HuH-7 (cell line): ENCODE measurements at places on chromosomes 3 and 15.
A peak's percentile ranks its signal among the peaks of the same experiment; 100 is the strongest.

GRCh38 chr15:95680728-95681127 lies 649.8 kb upstream of the NR2F2 start:
- no peak for DNase-seq

DNA sequence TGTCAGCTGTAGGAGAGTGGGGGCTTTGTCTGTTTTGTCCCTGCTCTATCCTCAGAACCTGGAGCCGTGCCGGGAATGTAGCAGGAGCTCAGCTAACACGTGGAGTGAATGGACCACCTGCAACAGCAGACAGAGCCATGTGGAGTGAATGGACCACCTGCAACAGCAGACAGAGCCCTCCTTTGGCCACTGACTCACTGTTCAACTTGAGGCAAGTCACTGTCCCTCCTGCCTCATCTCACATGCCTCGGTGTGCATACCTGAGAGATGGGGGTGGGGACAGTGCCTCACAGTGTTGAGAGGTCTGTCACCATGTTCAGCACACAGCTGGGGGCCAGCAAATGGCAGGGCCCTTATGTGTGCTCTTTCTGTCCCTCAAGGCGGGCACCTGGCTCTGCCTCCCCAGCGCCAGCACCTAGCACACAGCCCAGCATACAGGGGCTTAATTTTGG lies 27.9 kb downstream of the FEM1B start:
- DNase-seq: peak; percentile 5

DNA sequence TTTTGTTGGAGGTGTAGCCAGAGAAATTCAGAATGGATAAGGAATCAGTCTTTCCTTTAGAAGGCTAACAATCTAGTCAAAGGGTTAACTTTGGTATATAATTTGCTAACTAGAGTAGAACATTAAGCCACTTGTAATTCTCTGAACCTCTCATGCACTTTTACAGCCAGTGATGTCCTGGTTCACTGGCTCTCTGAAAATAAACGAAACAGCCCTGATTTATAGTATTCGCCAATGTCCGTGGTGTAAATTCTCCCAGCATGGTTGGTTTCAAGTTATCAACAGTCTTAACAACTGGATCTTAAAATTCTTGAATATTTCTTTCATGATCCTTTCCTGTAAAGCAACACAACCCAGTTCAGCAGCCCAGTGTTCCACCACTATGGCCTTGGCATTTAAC lies 500.4 kb upstream of the CDIN1 start:
- DNase-seq: no peak

DNA sequence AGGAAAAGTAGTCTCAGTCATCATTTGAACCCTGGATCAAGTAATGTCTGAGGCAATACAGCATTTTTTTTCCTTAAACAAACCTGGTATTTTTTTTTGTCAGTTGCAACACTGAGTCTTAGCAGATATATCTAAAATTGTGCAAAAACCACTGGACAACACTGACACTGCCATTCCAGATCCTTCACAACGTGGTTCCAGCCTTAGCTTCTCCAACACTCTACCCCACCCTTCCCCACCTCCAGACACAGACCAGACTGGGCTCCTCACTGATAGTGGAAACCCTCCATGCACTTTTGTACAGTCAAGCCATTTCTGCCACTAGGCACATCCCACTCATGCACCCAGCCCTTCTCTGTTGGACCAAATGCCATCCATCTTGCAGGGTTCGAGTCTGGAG lies 199.6 kb upstream of the CTNNB1 start:
- DNase-seq: no peak

GRCh38 chr3:82707035-82707434 lies 945.6 kb upstream of the GBE1 start:
- DNase-seq: no peak

DNA sequence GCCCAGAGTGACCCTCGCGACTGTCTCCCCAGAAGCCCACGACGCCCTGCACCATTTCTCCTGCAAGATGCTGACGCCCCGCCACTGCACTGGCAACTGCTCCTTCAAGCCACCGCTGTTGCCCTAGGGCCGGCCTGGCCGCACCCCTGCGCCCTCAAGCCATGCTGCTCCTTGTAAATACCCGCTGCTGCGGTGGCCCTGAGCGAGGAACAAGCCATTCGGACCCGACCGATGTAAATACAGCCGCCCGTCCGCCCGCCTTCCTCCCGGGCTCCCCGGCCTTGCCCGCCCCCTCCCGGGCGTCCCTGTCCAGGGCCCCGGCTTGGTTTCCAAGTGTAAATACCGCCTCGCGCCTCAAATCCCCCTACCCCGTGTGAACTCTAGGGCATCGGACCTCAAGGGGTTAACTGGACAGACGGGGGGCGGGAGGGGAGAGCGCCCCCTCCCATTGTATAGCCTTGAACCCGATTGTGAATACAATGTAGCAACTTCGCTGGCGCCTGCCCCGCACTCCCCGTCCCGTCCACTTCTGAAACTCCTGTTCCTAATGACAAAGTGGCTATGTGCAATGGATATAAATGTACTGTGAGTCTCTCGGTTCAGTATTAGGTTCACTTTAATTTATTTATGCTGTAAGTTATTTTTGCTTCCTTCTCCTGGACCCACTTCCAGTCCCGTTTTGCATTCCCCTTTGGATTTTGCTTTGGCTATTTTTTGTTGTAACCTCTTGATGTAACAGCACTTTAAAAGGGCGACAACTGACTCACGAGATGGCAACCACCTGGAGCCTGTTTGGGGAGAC lies 5.9 kb downstream of the RNU6-1 start:
- DNase-seq: peak; percentile 97

DNA sequence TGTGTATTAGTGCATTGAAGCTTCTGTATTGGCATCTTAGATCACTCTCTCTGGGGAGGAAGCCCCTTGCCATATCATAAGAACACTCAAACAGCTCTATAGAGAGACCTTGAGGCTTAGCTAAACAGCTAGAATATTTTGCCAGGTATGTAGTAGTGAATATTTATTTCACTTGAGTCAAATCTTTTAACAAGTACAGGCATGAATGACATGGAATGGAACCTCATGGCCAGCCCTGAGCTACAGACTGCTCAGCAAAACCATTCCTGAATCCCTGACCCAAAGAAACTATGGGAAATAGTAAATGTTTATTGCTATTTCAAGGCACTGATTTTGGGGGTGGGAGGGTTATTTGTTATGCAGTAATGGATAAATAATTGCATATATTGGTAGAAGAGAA lies 604.8 kb downstream of the MECOM start:
- DNase-seq: no peak

DNA sequence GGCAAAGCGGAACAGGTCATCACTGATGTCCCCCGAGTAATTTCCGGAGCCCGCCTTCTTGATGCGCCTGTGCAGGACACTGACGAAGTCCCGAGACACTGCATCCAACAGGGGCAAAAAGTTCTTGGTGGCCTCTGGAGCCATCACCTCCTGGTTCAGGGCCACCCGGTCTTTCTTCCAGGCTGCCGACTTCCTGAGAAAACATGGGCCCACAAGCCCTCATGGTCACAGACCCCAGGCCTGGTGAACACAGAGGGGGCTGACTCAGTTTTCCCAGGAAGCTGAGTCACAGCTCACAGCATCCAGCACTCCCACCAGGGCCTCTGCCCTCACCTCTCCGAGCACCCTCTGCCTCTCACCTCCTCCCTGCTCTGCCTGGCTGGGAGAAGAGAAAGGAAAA lies 22.4 kb downstream of the CYP11A1 start:
- no peak for DNase-seq

DNA sequence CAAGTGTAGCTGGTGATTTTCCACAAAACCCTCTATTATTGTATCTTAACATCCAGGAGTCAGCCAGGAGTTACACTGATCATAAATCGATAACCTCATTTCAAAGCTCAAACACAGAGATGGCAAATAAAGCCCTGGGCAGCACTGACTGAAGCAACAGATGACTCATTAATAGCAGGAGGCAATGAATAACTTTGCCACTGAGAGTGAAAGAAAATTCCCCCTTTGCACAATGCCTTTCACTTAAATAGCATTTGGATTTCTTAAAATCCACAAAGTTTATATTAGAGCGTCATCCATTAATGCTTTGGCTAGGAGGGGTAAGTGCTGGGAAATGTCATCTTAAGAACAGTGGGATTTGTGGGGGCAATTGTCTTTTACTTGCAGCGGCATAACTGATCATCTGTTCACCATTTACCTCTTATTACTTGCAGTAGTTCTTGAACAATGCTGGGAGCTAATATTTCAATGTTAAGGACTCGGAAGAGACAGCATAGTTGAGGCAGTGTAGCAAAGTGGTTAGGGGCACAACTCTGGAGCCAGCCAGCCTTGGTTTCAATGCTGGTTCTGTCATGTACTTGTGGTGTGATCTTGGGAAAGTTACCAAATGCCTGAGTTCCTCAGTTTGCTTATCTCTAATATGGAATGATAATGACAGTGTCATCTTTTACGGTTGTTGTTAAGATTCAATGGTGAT lies 630.4 kb upstream of the TBL1XR1 start:
- DNase-seq: peak; percentile 39
